Stimulated activated CD8-positive, alpha-beta memory T cell treated with anti-CD3 and anti-CD28 coated beads, Interleukin-4, amount 100 ng/mL, for 1 hour (primary cell): ENCODE measurements at places on chromosomes 2 and 18.

DNA sequence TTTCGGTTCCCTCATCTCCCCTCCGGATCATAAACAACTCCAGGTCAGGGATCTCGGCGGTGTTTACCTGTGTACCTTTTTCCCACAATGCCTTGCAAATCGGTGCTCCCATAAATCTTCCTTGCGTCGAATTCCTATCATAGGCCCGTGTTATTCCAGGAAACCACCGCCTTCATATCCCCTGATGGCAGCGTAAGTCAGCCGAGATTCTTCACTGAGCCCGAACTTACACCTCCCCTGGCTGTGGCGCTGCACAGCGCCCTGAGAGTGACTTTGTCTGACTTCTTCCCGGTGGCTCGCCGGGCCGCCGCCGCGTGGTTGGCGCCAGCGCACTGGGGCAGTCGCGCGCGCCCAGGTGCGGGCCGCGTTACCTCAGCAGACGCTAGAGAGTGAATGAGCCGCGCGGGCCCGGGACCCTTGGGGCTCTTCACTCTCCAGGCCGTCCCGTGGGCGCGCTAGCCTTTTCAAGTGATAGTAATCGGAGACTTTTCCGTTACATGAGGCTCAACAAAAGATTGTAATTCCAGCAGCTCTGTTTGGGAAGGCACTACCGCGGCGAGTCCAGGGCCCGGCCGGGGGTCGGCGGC is 101.6 kb downstream of the SPTBN1 start:
- DNase-seq = peak; percentile 56

GRCh38 chr2:22907330-22907729 is 477.6 kb upstream of the KLHL29 start:
- no peak for DNase-seq

DNA sequence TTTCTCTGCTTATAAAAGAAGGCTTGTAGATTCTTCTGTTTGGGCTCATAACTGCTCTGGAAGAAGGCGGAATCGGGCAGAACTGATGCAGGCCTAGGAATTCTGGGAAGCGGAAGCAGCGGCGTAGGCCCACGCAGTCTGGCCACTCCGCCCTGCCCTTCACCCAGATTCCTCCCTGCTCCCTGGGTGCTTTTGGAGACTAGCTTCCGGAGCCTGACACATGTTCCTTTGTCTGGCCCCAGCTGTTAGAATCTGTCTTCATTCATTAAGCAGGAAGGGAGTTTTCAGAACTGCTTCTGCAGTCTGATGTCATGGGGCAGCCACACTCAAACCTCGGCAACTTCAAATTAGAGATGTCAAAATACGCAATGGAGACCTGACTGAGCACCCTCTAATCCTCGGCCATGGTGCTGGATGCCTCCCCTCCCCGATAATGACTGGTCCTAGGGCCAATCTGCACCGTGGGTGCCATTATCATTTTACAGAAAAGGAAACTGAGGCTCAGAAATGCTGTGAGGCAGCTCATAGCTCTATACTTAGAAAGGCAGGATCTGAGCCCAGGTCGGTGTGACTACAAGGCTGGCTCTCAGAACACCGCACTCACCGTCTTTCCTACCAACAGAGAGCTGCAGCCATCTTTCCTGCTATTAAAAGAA is 275.7 kb downstream of the MYCN start:
- DNase-seq = no peak

- no peak for DNase-seq
Measured at GRCh38 chr2:72917138-72917876, at the start of gene EMX1. TSS of gene EMX1 (plus strand) at chr2:72917519. CDS start at chr2:72917853, 334 bp downstream.

DNA sequence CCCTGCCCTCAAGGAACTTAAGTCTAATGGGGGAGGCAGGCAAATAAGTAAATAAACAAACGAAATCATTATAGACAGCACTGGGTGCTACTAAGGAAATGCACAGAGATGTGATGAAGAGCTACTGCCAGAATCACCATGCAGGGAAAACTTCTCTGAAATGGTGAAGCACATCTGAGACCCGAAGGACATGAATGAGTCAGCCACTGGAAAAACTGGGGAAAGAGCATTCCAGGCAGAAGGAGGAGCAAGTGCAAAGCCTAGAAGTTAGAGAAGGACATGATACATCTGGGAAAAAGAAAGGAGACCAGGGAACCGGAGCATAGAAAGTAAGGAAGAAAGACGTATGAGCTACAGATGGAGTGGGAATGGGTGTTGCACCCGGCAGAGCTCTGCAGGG is 56.8 kb downstream of the TGFA start:
- no peak for DNase-seq

GRCh38 chr2:24912986-24913385 is 7.1 kb downstream of the ADCY3 start:
- no peak for DNase-seq

GRCh38 chr2:48844417-48845155 is 89.1 kb upstream of the LHCGR start:
- DNase-seq = no peak

- DNase-seq = peak; percentile 4
Measured at GRCh38 chr2:224973112-224974016, 68.9 kb downstream of the DOCK10 start.

DNA sequence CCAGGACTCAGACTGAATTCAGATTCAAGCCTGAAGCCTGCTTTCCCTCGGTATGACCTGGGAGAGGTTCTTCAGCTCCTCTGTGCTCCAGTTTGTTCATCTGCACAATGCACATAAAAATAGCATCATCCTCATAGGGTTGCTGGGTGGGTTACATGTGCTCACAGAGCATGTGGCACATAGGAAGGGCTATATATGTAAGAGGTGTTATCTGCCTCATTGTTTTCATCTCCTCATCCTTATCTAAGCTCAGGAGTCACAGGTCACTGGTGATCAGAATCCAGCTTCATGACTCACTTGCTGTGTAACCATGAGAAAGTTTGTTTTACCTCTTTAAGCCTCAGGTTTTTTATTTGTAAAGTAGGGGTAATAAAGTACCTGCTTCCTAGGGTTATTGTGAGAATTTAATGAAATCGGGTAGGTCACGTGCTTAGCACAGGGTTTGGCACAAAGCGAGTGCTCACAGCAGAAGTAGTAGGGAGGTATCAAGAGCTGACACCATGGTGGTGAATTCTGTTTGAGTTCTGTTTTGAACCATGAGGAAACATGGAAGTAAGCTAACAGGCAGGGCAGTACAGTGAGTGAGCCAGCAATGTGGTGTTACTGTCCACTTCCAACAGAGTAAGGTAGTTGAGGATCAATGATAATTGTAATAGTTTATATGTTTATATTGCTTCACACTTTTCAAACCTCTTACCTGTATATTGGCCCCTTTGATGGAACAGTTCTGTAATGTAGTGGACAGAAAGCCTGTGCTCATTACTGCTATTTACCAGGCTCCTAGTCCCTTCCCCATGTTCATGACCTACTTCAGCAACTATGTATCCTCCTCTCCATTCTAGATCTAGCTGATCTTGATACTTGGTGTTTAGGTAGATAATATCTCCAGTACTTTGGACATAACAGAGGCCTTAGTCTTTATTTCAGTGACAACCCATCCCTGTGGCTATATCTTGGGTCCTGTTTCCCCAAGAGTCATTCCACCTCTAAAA is 141.4 kb upstream of the LTBP1 start:
- no peak for DNase-seq

- DNase-seq = no peak
Measured at GRCh38 chr2:227856697-227857096, 14.7 kb upstream of the DAW1 start.

DNA sequence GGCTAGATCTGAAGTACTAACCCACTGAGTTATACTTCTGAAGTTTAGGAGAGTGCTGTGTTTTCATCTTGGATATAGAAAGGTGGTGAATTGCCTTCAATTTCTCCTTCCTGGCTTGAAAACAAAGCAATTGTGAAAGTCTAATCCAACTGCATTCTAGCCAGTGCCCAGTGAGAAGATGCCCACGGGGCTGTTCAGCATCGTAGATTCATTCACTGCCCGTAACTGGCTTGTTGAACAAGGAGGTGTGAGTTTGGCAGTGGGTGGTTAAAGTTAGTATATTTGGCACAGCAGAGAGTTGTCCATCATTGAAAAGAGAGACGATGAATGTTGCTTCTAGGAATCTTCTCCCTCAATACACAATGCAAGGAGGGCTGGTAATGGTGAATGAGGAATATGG is 82.3 kb upstream of the RND3 start:
- DNase-seq = no peak

DNA sequence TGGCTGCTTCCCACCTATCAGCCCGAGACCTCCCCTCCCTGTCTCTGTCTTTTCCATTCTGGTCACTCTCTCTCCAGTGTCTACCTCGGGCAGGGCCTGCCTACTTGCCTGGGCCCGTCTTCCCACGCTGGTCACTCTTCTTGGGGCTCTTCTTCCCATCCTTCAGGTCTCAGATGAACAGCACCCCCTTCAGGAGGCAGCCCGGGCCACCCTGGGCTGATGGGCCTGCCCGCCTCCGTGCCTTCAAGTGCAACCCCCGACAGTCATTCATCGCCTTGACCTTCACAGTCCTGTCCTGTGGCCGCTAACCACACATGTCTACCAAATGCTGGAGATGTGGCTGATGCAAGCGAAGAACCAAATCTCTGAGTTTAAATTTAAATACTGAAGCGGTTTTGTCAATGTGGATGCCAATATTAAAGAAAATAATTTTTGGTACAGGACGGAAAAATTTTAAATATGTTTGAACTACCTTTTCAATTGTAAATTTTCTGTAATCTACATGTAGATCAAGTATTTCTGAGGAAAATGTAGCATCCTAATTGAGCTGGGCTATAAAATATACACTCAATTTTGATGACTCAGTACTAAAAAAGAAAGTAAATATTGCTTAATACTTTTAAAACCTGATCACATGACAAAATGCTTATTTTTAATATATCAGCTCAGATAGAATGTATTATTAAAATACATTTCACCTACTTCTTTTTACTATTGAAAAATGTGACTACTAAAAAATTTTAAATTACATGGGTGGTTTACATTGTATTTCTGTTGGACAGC is 96.4 kb downstream of the LAMA1 start:
- DNase-seq = no peak

DNA sequence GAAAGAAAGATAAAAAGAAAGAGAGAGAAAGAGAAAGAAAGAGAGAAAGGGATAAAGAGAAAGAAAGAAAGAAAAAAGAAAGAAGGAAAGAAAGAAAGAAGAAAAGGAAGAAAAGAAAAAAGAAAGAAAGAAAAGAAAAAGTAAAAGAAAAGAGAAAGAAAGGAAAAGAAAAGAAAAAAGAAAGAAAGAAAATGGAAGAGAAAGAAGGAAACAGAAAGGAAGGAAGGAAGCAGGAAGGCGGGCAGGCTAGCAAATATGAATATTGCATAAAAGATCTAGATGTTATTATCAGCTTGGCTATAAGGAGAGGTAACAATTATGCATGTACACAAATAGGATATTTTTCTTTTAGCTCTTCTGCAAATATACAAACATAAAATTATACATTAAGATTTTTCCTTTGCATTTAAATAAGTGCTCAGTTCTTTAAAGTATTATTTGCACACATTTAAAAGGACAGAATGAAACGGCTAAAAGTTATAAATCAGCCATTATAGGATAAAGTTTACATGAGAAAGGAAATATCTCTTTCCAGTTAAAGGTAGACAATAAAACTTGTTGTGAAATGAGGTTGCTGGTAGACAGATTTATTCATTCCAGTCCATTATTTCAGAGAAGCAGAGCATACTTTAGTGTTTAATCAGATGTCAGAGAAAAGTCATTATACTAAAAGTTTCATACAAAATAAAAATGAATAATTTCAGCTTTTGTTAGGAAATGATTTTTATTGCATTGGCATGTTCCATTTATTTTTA is 511.4 kb downstream of the KCNJ3 start:
- no peak for DNase-seq

DNA sequence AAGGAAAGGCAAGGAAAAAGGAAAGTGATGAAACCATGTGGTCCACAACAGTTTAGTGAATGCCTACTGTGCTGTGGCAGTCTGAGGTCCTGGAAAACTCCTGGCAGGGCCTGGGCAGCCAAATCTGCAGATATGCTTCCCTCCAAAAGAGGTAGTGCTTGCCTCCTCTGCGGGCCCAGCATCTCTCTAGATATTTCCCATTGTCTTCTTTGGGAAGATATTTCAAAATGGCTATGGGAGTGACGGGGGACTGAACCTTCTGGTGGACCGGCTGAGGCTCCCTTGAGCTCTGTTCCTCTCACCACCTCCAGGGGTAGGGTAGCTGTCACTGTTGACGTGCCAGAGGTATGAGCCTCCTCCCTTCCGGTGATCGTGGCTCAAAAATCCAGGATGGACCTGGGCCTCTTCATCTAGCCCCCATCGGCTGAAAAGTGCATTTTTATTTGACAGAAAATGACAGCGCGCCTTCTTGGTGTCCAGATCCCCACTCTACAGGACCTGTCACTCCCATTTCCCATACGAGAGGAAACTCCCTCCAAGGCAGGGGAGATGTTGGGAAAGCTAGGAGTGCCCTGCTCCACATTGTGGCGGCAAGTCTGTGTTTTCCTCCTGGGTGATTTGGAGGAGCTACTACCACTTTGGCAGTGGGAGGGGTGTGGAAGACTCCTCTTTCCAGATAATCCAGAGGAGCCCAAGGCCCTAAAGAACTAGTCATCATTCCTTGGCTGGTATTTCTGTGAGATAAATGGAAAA is 9.4 kb upstream of the PAX3 start:
- no peak for DNase-seq

- no peak for DNase-seq
Measured at GRCh38 chr2:210562502-210563080, 6.2 kb downstream of the CPS1 start.

DNA sequence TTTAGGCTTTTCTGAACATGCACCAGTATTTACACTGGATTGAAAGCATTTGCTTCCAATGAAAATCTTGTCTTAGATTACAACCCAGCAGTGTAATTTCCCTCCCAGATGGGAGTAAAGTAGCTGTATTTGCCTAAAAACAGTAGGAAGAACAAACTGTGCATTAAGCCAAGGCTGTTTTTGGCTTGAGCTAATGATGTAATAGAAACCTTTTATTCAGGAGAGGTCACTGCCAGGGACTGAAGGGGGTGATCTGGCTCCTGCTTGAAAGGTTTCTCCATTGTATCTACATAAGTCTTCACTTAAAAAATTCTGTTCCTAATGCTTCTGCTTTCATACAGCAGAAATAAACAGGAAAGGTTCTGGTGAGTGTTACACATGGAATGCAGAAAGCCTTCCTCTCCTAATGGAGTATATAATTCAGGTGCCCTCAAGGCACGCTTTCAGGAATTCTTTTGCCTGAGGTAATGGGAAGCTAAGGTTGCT is 74.4 kb downstream of the MEIS1 start:
- no peak for DNase-seq

DNA sequence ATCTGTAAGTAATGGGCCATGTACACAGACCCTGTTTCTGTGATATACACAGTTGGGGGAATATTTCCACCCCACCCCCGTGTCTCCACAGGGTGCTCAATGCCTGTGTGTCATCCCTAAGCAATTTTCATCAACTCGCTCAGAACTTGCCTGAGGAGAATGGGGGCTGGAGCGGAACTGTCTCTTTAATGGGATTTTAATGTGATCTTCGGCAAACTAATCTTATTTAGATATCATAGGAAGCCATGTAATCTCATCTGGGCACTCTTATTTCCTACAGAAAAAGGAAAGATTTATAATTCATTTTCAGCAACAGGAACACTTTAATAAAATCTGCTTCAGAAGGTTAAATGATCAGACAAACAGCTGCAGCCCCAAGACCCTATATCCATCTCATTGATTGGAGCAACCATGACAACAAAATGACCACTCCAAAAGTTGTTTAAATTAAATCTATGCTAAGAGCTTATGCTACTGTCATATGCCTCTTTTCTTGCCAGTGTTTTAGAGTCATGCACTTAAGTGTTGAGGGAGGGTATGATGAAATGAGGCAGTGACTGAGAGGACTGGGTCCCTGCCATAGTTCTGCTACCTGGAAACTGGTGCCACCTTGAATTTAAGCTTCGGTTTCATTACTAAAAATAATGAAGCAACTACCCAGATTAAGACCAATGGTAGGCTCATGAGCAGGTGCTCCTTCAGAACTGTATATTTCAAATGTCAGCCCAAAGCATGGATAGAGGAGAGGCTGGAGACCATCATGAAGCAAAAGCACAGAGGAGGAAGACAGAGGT is 183.1 kb upstream of the DDX18 start:
- no peak for DNase-seq
